ENCODE measurements at places on chromosomes 1 and 21.
A peak's percentile ranks its signal among the peaks of the same experiment; 100 is the strongest.

DNA sequence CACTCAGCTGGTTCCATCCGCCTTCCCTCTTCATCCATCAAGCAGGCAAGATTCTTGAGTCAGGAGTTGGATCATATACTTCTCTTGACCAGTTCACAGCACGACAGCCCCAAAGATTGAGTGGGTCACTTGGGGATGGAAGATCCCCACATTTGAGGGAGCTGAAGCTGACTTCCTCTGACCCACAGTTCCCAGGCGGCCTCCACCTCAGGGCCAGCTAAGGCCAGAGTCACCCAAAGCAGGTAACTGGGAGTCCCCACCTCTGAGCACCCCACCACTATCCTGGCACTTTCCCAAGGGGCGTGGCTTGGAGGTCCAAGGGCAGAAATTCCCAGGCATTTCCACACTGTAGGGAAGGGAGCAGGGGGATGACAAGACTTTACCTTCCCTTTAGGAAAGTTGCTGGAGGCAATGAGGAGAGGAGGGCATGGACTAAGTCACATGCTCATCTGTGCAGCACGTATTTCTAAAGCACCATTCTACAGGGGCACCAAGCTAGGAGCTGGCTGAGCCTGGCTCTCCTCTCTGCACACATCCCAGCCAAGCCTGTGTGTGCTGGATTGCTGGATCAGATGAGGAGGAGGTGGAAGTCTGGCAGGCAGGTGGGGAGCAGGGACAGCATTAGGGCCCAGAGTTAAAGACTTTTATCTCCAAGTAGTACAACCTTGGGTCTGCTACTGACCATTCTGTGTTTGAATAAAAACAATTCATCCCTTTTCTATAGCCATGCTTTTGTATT, 1.3 kb upstream of the RD3 start:
- DNase-seq = no peak

- DNase-seq = no peak
Observed at GRCh38 chr1:155892796-155893195, 18.4 kb downstream of the RIT1 start.

DNA sequence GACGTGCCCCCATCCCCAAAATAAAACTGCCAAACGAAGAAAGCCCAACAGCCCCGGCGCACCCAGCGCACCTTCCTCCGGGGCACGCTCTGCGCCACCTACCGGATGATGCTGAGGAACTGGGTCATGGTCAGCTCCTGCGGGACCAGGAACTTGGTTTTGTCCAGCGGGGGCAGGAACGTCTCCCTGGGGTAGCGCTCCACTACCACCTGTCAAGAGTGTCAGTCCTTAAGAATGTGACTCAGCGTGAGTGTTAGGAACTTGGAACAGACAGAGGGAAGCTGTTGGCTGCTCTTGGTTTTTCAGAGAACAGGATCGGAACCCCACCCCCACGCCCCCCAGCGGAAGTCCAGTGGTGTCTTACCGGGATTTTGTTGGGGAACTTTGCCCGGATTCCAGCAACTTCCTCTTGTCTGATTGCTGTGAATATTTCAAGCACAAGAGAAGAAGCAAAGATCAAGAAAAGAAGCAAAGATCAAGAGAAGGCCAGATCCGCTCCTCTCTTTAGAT, 431 bp downstream of the MAP1LC3C start:
- peak; percentile 61 for DNase-seq

- no peak for DNase-seq
Observed at GRCh38 chr1:87880098-87880760, 551.5 kb downstream of the LMO4 start.

GRCh38 chr1:10065344-10065685, 32.6 kb downstream of the UBE4B start:
- peak; percentile 46 for DNase-seq

GRCh38 chr1:64502083-64502482, 32.2 kb downstream of the CACHD1 start:
- no peak for DNase-seq

DNA sequence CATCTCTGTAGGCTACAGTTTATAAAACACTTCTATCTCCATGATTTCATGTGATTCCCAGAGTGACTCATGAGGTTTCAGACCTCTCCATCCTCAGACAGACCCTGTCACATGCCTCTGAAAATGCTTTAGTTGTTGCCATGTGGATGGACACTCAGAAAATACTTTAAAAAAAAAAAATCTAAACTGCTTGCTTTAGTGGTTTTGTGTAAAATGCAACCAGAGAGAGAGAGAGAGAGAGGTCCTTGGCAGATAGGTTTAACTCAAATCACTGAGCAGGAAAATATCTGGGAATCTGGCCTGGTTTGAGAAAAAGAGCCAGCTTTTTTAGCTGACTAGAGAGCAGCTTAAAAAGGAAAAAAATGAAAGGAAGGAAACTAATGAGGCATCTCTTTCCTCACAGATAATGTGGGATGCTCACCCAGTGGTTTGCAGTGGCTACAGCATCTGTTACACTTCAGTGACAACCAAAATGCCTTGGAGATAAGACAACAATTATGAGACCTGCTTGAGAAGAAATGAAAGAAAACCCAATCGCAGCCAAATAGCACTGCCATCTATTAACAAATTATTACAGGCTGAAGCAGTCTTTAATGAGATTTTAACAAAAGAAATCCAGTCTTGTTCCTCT, 54.6 kb upstream of the SYT14 start:
- DNase-seq = no peak

DNA sequence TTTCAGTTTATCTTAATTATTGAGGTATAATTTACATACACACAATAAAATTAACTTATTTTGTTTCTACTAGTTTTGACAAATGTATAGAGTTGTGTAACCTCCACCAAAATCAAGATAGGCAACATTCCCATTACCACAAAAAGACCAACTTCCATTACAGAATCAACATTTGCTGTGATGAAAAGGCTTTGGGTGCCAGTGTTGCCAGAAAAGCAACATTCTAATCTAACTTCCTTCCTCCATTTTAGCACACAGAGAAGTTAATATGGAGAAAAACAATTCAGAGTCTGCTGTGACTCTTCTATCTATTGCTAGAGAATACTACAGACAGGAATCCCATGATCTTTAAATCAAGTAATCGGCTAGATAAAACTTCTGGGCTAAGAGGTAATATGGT, 245.3 kb downstream of the RERE start:
- no peak for DNase-seq

DNA sequence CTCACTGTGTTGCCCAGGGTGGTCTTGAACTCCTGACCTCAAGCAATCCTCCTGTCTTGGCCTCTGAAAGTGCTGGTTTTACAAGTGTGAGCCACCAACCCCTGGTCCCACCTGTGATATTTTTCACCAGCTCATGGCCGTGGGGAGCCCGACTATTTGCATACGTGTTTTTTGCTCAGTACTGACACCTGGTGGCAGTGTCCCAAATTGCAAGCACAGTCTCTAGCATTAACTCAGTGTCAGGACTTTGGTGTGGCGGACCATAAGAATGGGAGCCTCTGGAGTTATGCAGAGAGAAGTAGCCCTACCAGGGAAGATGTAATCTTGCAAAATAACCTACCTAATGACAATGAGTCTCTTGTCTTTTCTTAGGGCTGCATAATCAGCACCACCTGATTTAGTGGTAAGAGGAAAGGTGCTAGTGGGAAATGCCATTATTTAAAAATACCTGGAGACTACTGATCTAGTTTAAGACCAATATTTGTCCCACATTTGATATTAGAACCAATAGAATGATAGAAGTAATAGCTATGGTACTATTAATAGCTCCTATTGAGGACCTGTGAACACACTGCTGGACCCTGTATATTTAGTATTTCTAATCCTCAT, 305.4 kb downstream of the DISC1 start:
- peak; percentile 46 for DNase-seq

DNA sequence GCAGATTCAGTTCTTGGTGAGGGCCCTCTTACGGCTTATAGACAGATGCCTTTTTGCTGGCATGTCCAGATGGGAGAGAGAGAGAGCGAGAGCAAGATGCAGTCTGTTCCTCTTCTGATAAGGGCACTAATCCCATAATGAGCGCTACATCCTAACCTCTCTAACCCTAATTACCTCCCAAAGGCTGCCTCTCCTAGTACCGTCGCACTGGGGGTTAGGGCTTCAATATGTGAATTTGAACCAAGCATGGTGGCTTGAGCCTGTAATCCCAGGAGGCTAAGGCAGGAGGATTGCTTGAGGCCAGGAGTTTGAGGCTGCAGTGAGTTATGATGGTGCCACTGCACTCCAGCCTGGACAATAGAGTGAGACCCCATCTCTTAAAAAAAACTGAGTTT, 10.5 kb upstream of the SDE2 start:
- DNase-seq = no peak

- DNase-seq = peak; percentile 43
Observed at GRCh38 chr1:221829327-221830015, 87.6 kb upstream of the DUSP10 start.

DNA sequence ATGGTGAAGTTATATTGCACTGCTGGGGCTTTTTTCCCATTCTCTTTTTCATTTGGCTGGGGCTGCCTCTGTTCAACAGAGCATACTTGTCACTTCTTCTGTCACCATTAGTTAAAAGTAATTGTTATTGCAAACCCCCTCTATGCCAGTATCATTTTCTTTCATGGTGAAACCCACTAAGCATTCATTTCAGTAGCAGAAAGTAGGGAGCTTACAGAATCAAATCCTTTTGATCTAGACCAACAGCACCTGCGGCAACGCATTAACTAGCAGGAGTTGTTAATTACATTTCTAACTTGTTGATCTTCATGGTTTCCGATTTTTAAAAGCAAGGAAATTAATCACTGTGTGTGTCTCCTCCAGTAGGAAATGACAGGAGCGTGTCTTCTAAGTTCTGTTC, 15.0 kb downstream of the SMYD2 start:
- no peak for DNase-seq

DNA sequence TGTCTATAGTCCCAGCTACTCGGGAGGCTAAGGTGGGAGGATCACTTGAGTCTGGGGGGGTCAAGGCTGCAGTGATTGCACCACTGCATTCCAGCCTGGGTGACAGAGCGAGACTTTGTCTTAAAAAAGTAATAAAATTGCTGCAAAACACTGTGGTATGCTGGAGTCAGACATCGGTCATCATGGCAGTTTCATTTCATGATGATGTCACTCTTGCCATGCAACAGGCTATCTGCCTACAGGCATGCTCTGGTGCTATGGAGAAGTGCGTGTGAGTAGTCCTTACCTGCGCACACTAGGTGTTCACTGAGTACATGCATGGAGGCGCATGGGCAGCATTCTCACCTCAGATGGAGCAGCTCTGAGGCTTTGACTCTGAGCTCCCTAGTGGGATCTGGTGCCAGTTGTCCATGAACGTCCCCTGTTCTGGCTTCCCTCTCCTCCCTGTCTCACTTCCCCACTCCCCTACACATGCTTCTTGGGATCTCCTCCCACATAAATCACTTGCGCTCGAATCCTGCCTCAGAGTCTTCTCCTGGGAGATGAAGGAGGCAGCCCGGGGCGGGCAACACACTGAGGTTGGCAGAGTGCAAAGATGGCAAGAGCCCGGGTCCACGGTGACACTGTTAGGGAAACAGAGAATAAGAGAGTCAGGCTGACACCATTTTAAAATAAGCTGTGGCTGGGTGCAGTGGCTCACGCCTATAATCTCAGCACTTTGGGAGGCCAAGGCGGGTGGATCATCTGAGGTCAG, 10.4 kb upstream of the CELA3B start:
- DNase-seq = no peak
